T-helper 22 cell (primary cell): ENCODE measurements at places on chromosomes 1 and 21.

GRCh38 chr1:171741872-171742576 is at the start of gene VAMP4:
Gene VAMP4, minus strand, starts transcription at chr1:171742065. Its CDS starts 3,651 bp downstream, at chr1:171738414.
- peak; percentile 78 for DNase-seq

DNA sequence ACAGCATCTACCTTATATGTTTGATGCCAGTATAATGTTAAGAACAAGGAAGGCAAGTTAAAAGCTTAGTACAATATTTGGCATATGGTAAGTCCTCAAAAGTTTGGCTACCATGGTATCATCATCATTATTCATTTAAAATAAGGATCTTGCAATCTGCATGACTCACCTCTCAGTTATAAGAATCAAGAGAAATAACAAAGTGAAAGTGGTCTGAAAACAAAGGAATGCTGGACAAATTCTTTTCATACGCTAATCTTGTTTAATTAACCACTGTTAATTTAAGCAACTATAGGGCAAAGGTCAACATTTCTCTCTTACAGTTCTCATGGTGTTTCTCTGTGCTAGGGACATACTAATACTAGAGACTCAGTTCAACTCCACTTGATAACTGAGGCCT is 13.0 kb upstream of the CLDN19 start:
- DNase-seq = no peak

DNA sequence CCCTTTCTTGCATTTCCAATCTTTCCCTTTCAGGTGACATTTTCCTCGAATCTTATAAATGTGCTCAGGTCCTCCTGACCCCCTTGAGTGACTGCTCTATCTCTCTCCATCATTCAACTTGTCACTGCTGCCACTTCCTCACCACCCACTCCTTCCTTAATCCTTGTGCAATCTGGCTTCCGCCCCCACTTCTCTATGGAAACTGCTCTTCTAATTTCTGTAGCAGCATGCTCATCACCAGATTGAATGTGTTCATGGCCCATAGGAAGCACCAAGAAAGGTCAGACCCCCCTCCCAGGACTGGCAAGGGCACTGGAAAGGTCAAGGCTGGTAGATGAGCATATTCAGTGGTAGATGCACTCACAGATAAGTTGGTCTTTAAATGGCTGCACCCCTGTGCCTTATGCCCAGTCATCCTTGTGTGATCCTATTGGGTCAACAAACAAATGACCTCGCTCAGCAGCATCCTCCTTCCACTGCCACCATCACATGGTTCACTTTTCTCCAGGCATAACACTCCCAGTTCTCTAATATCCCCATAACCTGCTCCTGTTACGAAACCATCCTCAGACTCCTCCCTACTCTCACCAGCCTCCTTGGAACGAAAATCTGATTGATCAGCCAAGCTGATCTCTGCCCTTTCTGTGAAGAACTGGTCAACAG is 288.5 kb upstream of the POU3F1 start:
- DNase-seq = no peak

DNA sequence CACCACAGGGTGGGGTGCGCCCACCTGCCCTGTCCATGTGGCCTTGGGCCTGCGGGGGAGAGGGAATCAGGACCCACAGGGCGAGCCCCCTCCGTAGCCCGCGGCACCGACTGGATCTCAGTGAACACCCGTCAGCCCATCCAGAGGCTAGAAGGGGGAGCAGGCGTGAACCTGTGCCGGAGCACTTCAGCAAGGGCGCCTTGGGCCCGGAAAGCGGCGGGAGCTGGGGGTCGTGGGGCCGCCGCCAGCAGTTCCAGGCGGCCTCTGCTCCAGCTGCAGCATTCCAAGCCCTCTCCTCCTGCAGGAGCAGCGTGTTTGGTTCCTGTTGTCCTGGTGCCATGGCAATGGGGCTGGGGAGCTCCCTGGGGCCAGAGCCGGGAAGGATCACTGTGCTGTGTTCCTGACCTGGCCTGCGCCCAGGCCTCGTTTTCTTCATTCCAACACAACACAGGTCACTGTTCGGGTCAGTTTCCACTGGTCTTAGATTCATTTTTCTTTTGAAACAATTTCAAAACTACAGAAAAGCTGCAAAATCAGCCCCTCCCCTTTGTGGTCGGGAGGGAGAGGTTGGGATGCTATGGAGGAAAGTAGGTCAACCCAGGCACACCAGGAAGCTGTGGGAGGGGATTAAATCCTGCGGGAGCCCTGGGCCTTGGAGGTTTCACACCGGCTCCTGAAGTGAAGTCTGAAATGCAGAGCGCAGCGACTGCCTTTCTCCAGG is 18.8 kb downstream of the SLX9 start:
- DNase-seq = no peak

- DNase-seq = no peak
Observed at GRCh38 chr1:16146279-16147155, 9.4 kb downstream of the EPHA2 start.

- DNase-seq = no peak
Observed at GRCh38 chr1:216903382-216903740, 180.1 kb upstream of the ESRRG start.
